ENCODE measurements at places on chromosomes 11 and 22.
A peak's percentile ranks its signal among the peaks of the same experiment; 100 is the strongest.

- DNase-seq = no peak
- H3K27me3 ChIP-seq = peaks cover 3% of the 10 kb centered on the region
- H3K36me3 ChIP-seq = no peaks in the 10 kb centered on the region
- peaks cover 5% of the 10 kb centered on the region for H3K4me1 ChIP-seq
- H3K4me3 ChIP-seq = no peak overlapping the region
Observed at GRCh38 chr11:69442012-69442806, 39.3 kb upstream of the LINC01488 start.

- H3K27me3 ChIP-seq = no peaks in the 10 kb centered on the region
- no peak overlapping the region for H3K27ac ChIP-seq
- no peaks in the 10 kb centered on the region for H3K4me1 ChIP-seq
- no peak overlapping the region for H3K4me3 ChIP-seq
- no peak for DNase-seq
Observed at GRCh38 chr11:23090659-23091058, 230.4 kb upstream of the CCDC179 start.

GRCh38 chr11:69899957-69900821 lies 81.0 kb upstream of the FGF3 start:
- H3K27me3 ChIP-seq = peaks cover 9% of the 10 kb centered on the region
- no peaks in the 10 kb centered on the region for H3K4me1 ChIP-seq
- no peak overlapping the region for H3K4me3 ChIP-seq
- DNase-seq = no peak
- H3K36me3 ChIP-seq = no peaks in the 10 kb centered on the region

GRCh38 chr22:20852076-20852475 lies 6.5 kb downstream of the PI4KA start:
- H3K27ac ChIP-seq = no peak overlapping the region
- H3K4me1 ChIP-seq = peaks cover 30% of the 10 kb centered on the region
- no peaks in the 10 kb centered on the region for H3K27me3 ChIP-seq
- no peaks in the 10 kb centered on the region for H3K36me3 ChIP-seq
- no peak overlapping the region for H3K4me3 ChIP-seq

DNA sequence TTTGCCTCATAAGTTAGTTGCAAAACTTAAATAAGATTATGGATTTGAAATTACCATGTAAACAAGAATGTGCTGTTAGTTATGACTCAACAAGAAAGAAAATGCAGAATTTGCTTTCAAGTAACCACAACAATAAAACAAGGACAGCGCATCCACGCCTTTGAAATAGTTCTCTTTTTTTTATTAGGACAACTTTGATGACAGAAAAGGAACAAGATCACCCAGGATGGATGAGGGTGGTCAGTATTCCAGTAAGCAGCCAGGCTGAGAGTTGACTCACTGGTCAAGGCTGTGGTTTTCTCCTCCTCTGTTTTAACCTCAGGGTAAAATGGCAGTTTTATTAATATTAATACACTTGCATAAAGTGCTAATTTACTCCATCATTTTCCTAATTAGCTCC lies 544.4 kb downstream of the OPCML start:
- H3K4me3 ChIP-seq = no peak overlapping the region
- H3K36me3 ChIP-seq = no peaks in the 10 kb centered on the region
- no peaks in the 10 kb centered on the region for H3K4me1 ChIP-seq
- DNase-seq = no peak
- H3K27me3 ChIP-seq = no peaks in the 10 kb centered on the region
- H3K27ac ChIP-seq = no peak overlapping the region

GRCh38 chr11:122159173-122159721 lies 43.2 kb upstream of the BLID start:
- H3K27ac ChIP-seq = no peak overlapping the region
- no peaks in the 10 kb centered on the region for H3K36me3 ChIP-seq
- peaks cover 9% of the 10 kb centered on the region for H3K4me1 ChIP-seq
- no peak for DNase-seq
- H3K27me3 ChIP-seq = peaks cover 2% of the 10 kb centered on the region

DNA sequence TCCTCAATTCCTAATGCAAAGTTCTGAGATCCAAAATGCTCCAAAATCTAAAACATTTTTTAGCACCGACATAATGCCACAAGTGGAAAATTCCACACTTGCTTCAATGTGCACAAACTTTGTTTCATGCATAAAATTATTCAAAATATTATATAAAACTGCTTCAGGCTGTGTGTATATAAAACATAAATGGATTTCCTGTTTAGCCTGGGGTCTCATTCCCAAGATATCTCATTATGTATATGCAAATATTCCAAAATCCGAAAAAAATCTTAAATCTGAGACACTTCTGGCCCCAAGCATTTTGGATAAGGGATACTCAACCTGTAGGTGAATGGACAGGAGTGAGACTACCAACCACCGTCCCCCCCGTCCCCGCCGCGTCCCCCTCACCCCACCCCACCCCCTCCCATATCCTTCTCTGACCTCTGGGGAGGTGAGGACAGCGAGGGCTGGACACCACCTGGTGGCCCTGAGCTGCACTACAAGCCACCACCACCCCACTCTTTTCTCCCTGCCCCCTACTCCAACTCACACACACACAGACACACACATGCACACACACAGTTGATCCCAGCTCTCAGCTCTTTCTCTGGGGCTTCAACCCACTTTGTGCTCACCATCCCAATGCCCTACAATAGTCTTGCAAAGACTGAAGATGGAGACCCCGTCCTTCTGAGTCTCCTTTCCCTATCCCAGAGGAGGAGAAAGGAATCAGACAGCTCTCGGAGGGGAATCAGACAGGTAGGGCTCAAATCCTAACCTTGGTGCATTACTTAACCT lies 101.0 kb downstream of the PDE2A start:
- H3K4me3 ChIP-seq = no peak overlapping the region
- peaks cover 36% of the 10 kb centered on the region for H3K27me3 ChIP-seq
- no peaks in the 10 kb centered on the region for H3K36me3 ChIP-seq
- no peak overlapping the region for H3K27ac ChIP-seq

DNA sequence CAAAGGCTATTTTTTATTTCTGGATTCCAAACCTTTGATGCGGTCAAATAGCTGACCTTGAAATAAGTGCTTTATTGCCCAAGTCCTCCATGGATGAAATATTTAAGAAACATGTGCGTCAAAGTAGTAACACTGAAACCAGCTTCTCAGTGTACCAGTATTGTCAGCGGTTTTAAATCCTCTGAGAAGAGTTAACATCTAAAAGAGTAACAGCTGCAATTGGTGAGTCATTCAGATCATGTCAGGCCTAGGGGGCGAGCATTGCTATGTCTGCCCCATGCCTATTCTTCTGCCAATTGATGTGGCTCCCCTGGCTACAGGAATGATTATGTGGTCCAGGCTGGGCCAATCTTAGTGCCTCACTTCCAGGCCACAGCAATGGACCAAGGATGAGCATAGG lies 263.3 kb upstream of the SORL1-AS1 start:
- no peak overlapping the region for H3K4me3 ChIP-seq
- no peaks in the 10 kb centered on the region for H3K36me3 ChIP-seq
- no peaks in the 10 kb centered on the region for H3K4me1 ChIP-seq
- DNase-seq = no peak
- peaks cover 13% of the 10 kb centered on the region for H3K27me3 ChIP-seq

DNA sequence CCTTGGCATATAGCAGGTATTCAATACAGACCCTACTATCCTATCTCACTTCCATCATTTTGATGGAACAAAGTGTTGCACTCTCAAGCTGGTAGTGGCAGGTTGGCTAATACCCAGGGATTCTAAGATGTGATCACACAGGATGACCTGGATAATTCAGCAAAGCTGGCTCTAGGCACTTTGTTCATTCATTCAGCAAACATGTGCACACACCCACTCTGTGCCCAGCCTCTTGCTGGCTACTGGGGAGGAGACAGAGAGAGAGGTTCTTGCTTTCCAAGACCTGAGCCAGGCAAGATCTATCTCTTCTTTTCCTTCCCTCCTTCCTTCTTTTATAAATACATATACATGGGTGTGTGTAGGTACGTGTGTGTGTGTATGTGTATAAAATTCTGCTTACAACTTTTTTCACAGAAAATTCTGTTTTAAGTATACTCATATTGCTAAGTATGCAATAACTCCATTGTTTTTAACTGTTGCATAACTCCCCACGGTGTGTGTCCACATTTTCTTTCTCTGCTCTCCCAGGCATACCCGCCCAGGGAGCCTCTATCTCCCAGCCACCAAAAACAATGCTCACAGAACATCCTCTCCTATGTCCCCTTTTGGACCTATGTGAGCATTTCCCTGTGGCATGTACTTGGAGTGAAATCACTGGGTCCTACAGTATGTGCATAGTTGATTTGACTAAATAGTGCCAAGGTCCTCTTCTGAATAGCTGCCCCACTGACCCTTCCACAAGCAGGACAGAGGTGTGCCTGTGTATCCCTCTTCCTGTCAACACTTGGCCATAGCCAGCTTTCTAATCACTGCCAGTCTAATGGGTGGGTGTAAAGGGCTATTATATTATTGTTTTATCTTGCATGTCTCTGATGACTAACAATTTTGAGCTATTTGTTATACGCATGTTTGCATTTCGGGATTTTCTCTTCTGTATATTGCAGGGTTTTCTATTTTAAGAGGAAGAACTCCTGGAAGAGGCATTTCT lies 27.5 kb downstream of the CLPB start:
- no peak overlapping the region for H3K27ac ChIP-seq
- H3K4me1 ChIP-seq = peaks cover 20% of the 10 kb centered on the region
- no peaks in the 10 kb centered on the region for H3K27me3 ChIP-seq
- H3K4me3 ChIP-seq = no peak overlapping the region
- H3K36me3 ChIP-seq = peaks cover 12% of the 10 kb centered on the region
- DNase-seq = no peak

- no peaks in the 10 kb centered on the region for H3K4me1 ChIP-seq
- no peak overlapping the region for H3K27ac ChIP-seq
- no peak overlapping the region for H3K4me3 ChIP-seq
- no peaks in the 10 kb centered on the region for H3K36me3 ChIP-seq
- no peaks in the 10 kb centered on the region for H3K27me3 ChIP-seq
Observed at GRCh38 chr11:1236316-1237127, 13.7 kb downstream of the MUC5B start.

DNA sequence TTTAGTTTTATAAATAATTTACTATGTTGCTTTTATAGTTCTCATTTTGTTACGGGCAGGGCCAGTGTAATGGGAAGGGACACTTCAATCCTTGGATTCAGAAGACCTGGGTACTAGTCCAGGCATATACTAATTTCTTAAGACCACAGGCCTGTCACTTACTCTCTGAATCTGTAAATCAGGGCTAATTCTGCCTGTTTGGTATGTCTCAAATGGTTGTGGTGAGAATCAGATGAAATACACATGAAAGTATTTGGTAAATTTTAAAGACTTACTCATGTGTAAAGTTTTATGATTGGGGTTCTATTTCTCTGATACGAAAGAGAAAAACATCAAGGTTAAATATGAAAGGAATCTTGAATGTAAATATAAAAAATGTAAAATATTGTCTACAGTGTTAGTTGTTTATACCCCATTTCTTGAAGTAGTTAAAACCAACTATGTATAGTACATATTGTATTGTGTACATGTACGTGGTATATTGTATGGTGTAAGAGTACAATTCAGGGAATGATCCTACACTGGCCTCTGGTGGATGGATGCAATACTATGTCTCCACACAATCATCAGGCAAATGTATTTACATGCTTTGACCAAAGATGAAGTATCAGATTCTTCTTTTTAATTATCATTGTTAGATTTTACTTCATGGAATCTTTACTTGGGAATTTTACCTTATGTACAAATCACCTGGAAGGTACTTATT lies 24.5 kb upstream of the RAG2 start:
- no peak for DNase-seq
- no peak overlapping the region for H3K4me3 ChIP-seq
- no peaks in the 10 kb centered on the region for H3K36me3 ChIP-seq
- peaks cover 20% of the 10 kb centered on the region for H3K27me3 ChIP-seq

DNA sequence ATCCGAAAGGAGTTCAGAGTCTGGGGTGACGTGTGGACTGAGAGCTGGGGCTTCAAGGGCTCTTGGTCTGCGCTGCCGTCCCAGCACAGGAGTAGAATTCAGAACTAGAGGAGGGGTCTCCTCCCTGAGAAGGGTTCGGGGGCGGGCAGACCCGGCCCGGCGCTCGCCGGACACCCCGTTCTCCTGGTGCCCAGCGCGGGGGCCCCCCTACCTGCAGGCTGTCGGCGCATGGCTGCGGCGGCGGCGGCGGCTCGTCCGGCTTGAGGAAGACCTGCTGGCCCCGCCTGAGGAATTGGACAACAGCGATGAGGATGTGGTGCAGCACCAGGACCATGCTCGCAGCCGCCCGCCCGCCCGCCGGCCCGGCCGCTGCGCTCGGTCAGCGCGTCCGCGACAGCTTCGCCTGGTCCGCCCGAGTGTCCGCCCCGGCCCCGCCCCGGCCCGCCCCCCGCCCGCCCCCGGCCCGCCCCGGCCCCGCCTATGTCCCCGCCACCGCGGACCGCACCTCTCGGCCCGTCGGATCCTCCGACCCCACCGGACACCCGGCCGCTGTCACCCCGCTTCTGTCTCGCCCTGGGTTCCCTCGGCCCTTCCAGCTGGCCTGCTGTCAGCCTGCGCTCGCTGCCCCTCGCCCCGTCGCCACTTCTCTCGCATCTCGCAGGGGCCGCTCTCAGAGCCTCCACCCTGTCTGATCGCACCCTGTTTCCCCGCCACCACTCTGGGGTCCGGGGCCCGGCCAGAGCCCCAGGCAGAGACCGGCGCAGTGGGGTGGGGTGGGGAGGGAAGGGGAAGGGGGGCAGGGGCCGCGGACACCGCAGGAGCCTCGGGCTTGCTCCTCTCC lies 32.0 kb downstream of the PDE2A start:
- no peak overlapping the region for H3K27ac ChIP-seq

DNA sequence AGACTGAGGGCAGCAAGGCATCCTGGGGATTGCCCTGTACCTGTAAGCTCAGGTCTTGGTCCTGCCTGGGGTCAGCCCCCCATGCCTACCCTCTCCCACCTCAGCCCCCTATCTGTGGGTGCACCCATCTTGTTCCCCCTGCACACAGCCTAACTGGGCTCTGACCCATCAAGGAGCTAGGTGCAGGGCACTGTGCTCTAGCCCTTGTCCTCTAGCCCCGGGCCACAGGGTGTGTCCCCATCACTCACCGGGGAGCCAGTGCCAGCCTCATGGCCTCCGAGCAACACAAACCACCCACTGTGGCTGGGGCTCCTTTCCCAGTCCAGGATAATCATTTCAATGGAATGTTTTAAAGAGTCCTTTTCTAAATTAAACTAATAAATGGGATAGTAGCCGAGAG lies 293.9 kb upstream of the PLET1 start:
- peaks cover 2% of the 10 kb centered on the region for H3K4me1 ChIP-seq
- H3K36me3 ChIP-seq = no peaks in the 10 kb centered on the region
- no peak overlapping the region for H3K27ac ChIP-seq
- DNase-seq = no peak
- no peak overlapping the region for H3K4me3 ChIP-seq
- peaks cover 7% of the 10 kb centered on the region for H3K27me3 ChIP-seq

- H3K36me3 ChIP-seq = no peaks in the 10 kb centered on the region
- DNase-seq = peak; percentile 80
Observed at GRCh38 chr11:61187505-61188130, 15.7 kb upstream of the PGA3 start.

DNA sequence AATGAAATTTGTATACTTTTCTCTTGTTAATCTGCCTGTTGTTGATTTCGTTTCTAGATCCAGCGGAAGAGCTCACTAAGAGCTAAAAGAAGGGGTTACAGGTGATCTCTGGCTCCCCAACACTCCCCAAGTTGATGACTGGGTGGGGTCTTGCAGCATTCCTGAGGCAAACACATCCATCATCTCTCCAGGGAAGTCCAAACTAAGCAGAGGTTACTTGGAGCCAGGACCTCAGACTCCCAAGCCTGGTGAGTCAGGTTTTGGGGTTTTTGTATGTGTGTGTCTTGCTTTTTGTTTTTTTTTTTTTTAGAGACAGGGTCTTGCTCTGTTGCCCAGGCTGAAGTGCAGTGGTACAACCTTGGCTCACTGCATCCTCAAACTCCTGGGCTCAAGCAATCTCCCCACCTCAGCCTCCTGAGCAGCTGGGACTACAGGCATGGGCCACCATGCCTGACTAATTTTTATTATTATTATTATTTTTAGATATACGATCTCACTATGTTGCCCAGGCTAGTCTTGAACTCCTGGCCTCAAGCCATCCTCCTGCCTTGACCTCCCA lies 11.5 kb upstream of the RPS3 start:
- no peak for DNase-seq
- no peak overlapping the region for H3K27ac ChIP-seq

Data from memory B cell (primary cell).